ENCODE measurements at places on chromosomes 12 and 14. TPM values are rescaled to one million over a fixed set of nuclear protein-coding genes. Genes with fewer than 3 reads are reported as not detected.

DNA sequence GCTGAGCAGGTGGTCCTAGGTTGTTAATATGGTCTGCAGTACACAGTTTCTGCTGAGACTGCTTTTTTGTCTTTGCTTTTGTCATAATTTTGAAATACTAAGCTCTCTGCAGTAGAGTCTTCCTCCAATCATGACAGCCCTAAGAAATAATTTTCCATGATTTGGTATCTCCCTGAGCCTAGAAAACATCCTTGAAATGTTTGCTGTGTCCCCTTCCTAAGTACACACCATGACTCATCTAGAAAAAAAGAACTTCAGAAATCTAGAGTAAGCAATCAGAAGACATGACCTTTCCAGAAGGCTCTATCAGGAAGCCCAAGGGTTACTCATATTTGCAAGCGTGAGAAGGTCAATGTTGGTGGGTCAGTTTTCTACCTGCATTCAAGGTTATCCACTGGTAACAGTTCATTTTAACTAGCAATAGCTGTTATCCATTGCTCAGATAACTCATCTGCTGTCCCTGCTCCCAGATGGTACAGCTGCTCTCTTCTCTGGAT lies 16.4 kb downstream of the DAD1 start:
- no peak for DNase-seq

The ADGRD1 gene
- total RNA-seq, result not detected

The KITLG gene
- 22.4 TPM for total RNA-seq

The AKAP3 gene
- 0.53 TPM for total RNA-seq

All from bronchial epithelial cell (primary cell).